ENCODE measurements at places on chromosomes 5 and 9. TPM values are rescaled to one million over a fixed set of nuclear protein-coding genes. Genes with fewer than 3 reads are reported as not detected.

Gene SLC6A3
- total RNA-seq, result not detected

GRCh38 chr9:129383019-129383560, 205.0 kb upstream of the IER5L start:
- DNase-seq, result no peak

- no peak for DNase-seq
Observed at GRCh38 chr9:37096628-37097027, 23.7 kb upstream of the ZCCHC7 start.

GRCh38 chr5:95448789-95449188, 57.6 kb downstream of the FAM81B start:
- DNase-seq, result no peak

GRCh38 chr9:4718911-4719310, 22.1 kb downstream of the AK3 start:
- DNase-seq, result no peak

DNA sequence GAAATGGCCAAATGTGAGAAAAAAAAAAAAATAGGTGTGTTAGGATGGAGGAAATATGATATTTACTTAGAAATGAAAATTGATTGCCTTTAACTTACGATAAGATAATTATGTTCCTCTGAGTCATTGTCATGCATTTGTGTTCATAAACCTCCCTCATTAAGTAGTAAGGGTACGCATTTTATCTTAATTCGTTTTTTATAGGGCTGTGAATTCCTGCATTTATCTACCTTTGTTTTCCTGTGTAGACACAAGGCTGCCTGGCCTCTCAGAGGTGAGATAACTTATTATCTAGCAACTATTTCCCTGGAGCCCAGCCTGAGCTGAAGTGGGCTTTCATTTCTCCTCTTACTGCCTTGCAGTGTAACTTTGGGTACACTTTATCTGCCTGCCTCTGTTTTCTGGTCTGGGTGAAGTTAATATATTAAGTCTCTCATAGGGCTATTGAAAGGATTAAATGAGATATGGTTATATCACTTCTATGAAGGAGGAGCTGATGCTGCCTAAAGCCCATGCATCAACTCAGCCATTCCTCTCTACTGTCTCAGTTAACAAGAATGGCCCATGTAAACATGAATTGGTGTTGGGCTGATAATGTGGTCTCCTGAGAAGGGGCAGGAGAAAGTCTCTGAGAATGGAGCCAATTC, 103.8 kb upstream of the KLF4 start:
- no peak for DNase-seq

DNA sequence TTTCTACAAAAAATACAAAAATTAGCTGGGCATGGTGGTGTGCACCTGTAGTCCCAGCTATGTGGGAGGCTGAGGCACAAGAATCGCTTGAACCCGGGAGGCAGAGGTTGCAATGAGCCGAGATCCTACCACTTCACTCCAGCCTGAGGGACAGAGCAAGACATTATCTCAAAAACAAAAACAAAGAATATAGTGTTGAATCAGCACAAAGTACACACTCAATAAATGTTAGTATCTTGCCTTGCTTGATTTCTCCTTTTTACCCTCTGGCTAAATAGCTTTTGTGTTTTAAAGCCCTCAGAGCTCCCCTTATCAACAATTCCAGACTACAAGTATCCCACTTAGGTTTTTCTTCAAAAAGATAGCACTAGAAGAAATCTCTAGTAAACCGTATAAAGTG, 37.5 kb upstream of the CCNG1 start:
- no peak for DNase-seq

GRCh38 chr5:43729846-43730478, 127.0 kb downstream of the NNT start:
- no peak for DNase-seq

- no peak for DNase-seq
Observed at GRCh38 chr9:90070931-90071660, 466.3 kb downstream of the GADD45G start.

- DNase-seq, result no peak
Observed at GRCh38 chr9:4106760-4107143, 193.1 kb downstream of the GLIS3 start.

DNA sequence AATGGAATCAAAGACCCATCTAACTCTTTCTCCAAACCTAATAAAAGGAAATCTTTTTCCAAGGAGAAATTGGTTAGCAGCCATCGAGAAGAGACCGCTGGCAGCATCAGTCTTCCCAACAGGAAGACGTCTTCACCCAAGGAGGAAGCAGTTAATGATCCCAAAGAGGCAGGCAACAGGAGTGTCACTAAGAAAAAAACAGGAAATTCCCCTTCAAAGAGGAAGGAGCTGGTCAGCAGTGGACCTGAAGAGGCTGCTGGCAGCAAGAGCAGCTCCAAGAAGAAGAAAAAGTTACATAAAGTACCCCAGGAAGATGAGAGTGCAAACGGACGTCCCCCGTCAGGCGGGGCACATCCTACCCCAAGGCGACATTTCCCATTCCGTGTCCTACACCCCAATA, 143.7 kb downstream of the ELAVL2 start:
- no peak for DNase-seq

GRCh38 chr9:113138760-113139159, 12.0 kb upstream of the SLC31A2 start:
- DNase-seq, result no peak

DNA sequence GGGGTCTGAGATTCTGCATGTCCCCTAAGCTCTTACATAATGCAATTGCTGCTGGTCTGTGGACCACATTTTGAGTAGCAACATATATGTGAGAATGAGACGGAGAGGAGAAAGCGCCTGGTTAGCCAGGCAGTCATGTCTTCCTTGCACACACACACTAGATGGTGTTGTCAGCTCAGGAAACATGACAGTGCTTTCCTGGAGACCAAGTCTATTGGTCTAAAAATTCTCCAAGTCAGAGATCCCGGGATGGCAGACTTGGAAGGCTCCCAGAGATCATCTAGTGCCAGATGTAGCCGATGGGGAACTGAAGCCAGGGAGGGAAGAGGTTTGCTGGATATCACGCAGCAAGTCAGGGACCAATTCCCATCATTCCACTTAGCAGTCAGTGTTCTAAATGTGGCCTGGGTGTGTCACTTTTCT, 53.4 kb downstream of the GALNT12 start:
- no peak for DNase-seq

DNA sequence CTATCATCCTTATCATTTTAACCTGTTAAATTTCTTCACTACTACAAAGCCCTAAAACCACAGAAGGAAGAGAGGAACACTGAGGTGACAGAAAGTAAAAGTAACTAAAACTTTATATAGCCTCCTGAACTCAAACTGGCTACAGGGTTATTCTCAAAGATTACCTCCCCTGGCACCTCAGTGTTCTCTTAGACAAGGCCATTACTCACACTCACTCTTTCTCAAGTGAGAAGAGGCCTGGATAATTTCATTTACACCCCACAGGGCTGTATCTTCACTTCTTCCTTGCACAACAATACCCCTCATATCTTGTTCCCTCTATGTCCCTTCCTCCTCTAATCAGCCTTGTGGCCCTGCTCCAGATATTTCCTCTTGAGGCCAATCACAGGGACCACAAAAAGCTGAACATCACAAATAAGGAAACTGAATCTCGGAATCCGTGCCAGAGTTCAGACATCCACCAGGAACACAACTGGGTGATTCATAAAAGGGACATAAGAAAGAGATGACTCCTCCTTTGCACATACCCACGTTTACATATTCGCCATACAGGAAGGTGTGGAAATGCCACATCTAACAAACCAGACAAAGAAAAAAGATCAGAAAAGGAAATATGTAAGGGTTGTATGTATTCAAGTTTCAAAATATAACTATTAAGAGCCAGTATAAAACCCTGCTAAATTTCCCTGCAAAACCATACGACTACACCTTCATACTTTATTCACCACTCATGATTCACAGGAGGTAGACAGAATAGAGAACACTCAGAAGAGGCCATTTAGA, 1.7 kb upstream of the KLHL3 start:
- no peak for DNase-seq

Measured in T-helper 17 cell (primary cell).